ENCODE measurements at places on chromosomes 6 and 20. TPM values are rescaled to one million over a fixed set of nuclear protein-coding genes. Genes with fewer than 3 reads are reported as not detected.

- peak overlapping the region; percentile 95 for H3K4me3 ChIP-seq
- no peak for DNase-seq
- peaks cover 29% of the 10 kb centered on the region for H3K4me1 ChIP-seq
- no peak overlapping the region for H3K27ac ChIP-seq
- peaks cover 25% of the 10 kb centered on the region for H3K36me3 ChIP-seq
- H3K27me3 ChIP-seq: no peaks in the 10 kb centered on the region
Measured at GRCh38 chr6:150068151-150068550, 770 bp downstream of the ULBP3 start.

DNA sequence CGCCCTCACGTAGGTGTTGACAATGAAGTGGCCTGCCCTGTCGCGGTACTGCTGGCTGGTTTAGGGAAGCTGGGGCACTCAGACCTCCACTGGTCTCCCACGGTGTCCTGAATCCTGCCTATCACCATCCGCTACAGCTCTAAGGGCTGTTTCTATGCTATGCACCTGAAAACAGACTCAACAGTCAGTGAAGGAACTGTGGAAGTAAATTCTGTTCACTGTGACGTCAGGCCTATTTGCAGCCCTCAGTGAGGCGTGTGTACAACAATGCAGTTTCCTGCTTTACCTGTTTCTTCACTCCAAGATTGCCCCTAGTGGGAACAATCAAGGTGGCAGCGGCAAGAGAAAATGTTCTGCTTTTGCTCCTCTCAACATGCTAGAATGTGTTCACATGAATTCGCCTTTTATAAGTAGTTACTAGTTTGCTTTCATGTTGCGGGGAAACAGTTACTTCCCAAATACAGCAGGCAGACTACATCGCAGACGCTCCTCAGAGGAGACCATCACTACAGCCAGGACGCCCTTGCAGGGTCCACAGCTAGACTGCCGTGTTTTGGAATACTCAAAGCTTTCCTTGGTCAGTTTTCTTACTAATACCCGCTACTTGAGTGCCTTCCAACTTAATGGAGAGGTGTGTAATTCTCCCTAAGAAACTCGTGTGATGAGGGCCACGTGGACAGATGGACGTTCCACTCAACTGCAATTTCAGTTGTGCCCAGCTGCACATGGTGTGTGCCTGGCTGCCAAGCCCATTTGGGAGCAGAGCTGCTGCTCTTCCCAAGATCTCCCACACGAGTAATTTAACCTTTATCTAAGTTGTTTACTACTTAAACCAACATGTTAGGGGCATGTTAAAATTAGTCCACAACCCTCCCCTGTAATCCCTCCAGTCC lies 25.4 kb downstream of the DIDO1 start:
- peak overlapping the region; percentile 38 for H3K4me3 ChIP-seq
- H3K27ac ChIP-seq: no peak overlapping the region
- DNase-seq: no peak
- H3K4me1 ChIP-seq: peaks cover 14% of the 10 kb centered on the region

DNA sequence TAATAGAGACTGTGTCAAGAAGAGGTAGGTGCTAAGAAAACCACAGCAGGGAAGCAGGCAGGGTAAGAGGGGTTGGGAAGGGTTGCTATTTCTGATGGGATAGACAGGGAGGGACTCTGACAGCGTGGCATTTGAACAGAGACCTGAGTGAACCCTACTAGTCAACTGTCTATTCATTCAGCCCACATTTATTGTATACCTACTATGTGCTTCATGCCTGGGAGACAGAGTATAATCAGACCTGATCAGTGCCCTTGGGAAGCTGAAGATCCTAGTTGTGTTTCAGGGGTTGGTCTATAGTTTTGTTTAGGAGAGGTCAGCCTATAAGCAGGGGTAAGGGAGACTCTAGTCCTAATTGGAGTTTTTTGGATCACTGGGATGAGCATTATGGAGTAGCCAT lies 14.9 kb upstream of the CAPN11 start:
- no peak overlapping the region for H3K4me3 ChIP-seq
- no peak overlapping the region for H3K27ac ChIP-seq
- H3K4me1 ChIP-seq: no peaks in the 10 kb centered on the region
- H3K27me3 ChIP-seq: no peaks in the 10 kb centered on the region
- peaks cover 12% of the 10 kb centered on the region for H3K36me3 ChIP-seq
- DNase-seq: no peak

DNA sequence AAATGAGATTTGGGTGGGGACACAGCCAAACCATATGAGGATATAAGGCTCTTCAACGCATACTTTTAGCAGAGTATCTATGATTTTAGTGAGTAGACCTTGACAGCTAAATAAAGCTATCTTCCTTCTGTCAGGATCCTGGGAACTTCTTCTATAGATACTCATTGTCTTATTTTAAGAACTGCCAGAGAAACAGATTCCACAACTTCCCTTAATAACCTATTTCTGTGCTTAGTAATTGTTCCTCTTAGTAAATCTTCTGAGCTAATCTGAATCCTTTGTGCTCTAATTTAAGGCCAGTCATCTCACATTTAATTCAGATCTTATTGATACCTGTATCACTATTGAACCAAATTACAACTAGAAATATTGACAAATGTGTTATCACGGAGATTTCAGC lies 64.0 kb upstream of the CEP85L start:
- H3K27ac ChIP-seq: no peak overlapping the region
- H3K36me3 ChIP-seq: no peaks in the 10 kb centered on the region
- no peak for DNase-seq
- peaks cover 21% of the 10 kb centered on the region for H3K4me1 ChIP-seq
- H3K4me3 ChIP-seq: no peak overlapping the region

- peaks cover 38% of the 10 kb centered on the region for H3K4me1 ChIP-seq
- H3K4me3 ChIP-seq: no peak overlapping the region
- no peaks in the 10 kb centered on the region for H3K27me3 ChIP-seq
- H3K27ac ChIP-seq: no peak overlapping the region
Measured at GRCh38 chr6:116408491-116408890, 37.7 kb downstream of the DSE start.

DNA sequence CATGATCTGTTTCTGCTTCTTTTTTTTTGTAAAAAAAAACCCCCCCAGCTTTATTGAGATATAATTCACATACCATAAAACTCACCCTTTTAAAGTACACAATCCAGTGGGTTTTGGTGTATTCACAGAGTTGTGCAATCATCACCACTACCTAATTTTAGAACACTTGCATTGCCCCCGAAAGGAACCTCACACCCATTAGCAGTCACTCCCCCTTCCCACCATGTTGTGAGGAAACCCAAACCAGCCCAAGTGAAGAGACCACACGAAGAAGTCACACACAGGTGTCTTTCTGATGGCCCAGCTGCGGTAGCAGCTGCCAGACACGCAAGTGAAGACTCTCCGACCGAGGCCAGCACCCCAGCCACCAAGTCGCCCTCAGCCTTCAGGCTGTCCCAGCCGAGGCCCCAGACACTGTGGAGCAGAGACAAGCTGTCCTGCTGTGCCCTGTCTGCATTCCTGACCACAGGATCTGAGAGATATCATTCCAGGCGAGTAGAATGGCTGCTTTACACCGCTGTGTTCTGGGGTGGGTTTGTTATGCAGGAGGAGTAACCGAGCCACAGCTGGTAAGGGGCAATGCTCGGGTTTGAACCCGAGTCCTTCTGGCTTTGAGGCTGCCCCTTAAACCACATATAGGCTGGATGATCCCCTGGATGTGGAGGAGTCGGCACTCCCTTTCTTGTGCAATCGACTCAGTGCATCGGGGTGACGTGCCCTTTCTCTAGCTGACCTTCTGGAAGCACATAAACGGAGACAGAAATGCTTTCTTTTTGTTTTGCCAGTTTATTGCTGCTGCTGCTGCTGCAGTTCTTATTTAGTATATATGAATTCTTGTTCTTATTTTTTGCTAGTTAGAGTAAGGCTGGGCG lies 59.1 kb upstream of the PTPN1 start:
- no peak overlapping the region for H3K27ac ChIP-seq
- no peak overlapping the region for H3K4me3 ChIP-seq
- peaks cover 26% of the 10 kb centered on the region for H3K27me3 ChIP-seq
- DNase-seq: no peak
- no peaks in the 10 kb centered on the region for H3K36me3 ChIP-seq

- peaks cover 24% of the 10 kb centered on the region for H3K36me3 ChIP-seq
- peak overlapping the region; percentile 61 for H3K4me3 ChIP-seq
- H3K4me1 ChIP-seq: peaks cover 17% of the 10 kb centered on the region
- no peak overlapping the region for H3K27ac ChIP-seq
Measured at GRCh38 chr6:143845033-143845432, 1.9 kb downstream of the LTV1 start.

GRCh38 chr6:110341663-110342596 lies 16.2 kb downstream of the METTL24 start:
- H3K4me3 ChIP-seq: no peak overlapping the region
- H3K27me3 ChIP-seq: no peaks in the 10 kb centered on the region
- peaks cover 14% of the 10 kb centered on the region for H3K4me1 ChIP-seq
- DNase-seq: peak; percentile 43
- H3K36me3 ChIP-seq: no peaks in the 10 kb centered on the region

GRCh38 chr6:53464483-53464882 lies 80.4 kb downstream of the GCLC start:
- peak overlapping the region; percentile 3 for H3K27ac ChIP-seq
- no peak for DNase-seq
- H3K4me3 ChIP-seq: no peak overlapping the region
- peaks cover 13% of the 10 kb centered on the region for H3K4me1 ChIP-seq
- no peaks in the 10 kb centered on the region for H3K36me3 ChIP-seq
- no peaks in the 10 kb centered on the region for H3K27me3 ChIP-seq

DNA sequence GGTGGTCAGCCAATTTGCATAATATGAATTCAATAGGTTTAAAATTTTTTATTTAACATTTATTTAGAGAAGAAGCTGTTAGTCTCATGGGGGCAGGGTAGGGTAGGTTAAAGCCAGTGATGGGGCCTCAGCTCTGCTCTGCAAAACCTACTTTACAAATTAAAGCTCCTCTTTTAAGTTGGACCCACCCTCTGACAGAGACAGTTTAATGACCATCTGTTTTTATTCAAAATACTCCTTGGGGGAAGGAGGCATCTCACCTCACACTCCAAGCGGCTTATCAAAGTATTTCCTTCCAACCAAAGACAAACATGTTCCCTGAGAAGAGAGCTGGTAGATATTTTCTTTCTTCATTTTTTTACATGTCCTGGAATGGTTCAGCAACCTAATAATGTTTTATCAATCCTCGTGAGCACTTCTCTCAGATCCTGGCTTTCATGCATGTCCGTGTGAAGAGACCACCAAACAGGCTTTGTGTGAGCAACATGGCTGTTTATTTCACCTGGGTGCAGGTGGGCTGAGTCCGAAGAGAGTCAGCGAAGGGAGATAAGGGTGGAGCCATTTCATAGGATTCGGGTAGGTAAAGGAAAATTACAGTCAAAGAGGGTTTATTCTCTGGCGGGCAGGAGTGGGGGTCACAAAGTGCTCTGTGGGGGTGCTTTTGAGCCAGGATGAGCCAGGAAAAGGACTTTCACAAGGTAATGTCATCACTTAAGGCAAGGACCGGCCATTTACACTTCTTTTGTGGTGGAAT lies 184.7 kb downstream of the GJA1 start:
- H3K36me3 ChIP-seq: peaks cover 3% of the 10 kb centered on the region
- H3K4me3 ChIP-seq: no peak overlapping the region
- no peaks in the 10 kb centered on the region for H3K27me3 ChIP-seq
- no peak overlapping the region for H3K27ac ChIP-seq
- H3K4me1 ChIP-seq: no peaks in the 10 kb centered on the region

DNA sequence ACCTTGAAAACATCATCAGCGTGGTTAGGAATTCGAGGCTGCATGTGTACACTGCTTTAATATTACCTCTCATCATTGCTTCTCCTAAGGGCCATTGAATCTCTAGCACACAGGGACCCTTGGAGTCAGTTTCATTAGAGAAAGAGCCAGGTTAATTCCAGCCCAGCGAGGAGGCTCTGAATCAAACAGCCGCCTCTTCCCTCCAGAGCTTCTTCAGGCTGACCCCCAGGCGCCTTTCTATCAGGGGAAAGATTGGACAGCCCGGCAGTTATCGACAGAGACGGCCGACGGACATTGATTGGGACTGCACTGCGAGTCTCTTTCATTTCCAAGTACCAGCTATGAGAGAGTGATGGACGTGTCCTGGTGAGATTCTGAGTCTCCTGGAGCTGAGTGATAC lies 159.2 kb downstream of the ANKRD60 start:
- H3K4me3 ChIP-seq: no peak overlapping the region
- H3K36me3 ChIP-seq: no peaks in the 10 kb centered on the region
- DNase-seq: no peak
- H3K27me3 ChIP-seq: peaks cover 36% of the 10 kb centered on the region
- no peak overlapping the region for H3K27ac ChIP-seq

DNA sequence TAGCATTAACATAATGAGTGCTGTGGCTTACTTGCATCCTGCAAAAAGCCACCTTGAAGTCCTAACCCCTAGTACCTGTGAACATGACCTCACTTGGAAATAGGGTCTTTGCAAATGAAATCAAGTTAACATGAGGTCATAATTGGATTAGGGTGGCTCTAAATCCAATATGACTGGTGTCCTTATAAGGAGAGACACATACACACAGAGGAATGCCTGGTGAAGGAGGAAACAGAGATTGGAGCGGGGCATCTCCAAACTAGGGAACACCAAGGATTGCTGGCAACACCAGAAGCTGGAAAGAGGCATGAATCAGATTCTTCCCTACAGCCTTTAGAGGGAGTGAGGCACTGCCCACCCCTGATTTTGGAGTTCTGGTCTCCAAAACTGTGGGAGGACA lies 17.6 kb upstream of the RPS6KA2 start:
- no peak for DNase-seq
- H3K36me3 ChIP-seq: no peaks in the 10 kb centered on the region
- no peaks in the 10 kb centered on the region for H3K27me3 ChIP-seq
- H3K4me3 ChIP-seq: no peak overlapping the region
- H3K4me1 ChIP-seq: peaks cover 5% of the 10 kb centered on the region
- H3K27ac ChIP-seq: no peak overlapping the region

DNA sequence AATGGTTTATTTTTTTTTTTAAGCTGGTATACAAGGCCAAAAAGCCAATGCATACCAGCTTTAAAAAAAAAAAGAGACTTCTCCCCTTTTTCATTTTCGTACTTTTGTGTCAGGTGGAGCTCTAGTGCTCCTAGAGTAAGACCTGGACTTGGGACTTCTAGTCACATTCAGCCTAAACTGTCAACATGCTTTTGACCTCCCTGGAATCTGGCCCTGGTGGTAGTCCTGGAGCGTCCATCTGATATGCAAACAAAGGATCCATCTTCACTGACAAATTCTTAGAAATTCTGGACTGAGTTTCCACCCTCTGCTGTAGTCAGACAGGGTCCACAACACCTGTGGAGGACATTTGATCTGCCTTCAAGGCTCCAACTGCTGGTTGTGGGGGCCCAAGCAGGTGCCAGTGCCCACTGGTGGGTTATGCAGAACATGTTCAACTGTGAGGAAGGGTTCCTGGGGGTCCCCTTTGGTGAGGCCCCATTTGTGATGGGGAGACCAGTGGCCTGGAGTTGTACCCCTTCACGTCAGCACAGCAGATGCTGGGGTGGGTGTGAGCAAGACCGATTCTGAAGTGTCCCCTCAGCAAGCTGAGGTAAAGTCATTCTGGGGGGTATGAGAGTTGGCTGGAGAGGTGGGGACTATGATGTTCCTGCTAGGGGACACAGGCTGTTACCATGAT lies 12.6 kb upstream of the PCMTD2 start:
- no peaks in the 10 kb centered on the region for H3K36me3 ChIP-seq
- H3K27me3 ChIP-seq: no peaks in the 10 kb centered on the region
- no peak overlapping the region for H3K4me3 ChIP-seq
- no peak for DNase-seq
- peak overlapping the region; percentile 46 for H3K27ac ChIP-seq

GRCh38 chr6:152846825-152847224 lies 96.2 kb downstream of the VIP start:
- H3K4me1 ChIP-seq: no peaks in the 10 kb centered on the region
- no peak overlapping the region for H3K27ac ChIP-seq
- DNase-seq: no peak
- H3K27me3 ChIP-seq: peaks cover 39% of the 10 kb centered on the region
- no peaks in the 10 kb centered on the region for H3K36me3 ChIP-seq

The HLA-DQB2 gene
- not detected for total RNA-seq

The SPDEF gene
- total RNA-seq: 0.12 TPM

The QRSL1 gene
- total RNA-seq: 19.9 TPM

The TREM2 gene
- not detected for total RNA-seq

The CST1 gene
- total RNA-seq: not detected
